ENCODE measurements at places on chromosomes 2 and 18.

DNA sequence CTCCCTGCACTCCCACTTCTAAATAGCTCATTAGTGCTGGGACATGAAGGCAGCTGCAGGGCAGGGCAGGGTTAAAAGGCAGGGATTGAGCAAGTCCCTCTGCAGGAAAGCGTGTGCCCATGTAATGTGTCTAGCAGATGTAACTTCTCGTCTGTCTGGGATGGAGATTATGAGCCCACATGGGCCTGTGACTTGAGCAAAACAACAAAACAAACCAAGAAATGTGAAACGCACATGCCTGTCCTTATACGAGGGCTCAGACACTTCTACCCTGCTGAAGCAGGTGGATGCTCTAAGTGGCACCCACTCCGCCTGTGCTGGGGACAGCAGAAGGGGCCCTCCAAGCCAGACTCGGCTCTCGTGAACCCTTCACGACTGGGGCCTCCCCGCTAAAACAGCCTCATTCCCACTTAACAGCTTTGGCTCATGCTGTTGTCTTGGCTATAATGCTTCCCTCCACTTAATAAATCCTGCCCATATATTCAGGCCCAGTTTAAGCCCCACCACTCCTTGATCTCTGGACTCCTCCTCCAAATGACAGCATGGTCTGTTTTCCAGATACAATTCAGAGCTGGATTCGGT, 40.9 kb downstream of the TMEM247 start:
- no peak for DNase-seq

- no peak for DNase-seq
These were observed 5.7 kb downstream of the CDC42EP3 start for GRCh38 chr2:37665604-37666362.

GRCh38 chr2:28287256-28287915, 105.3 kb upstream of the FOSL2 start:
- DNase-seq = no peak

DNA sequence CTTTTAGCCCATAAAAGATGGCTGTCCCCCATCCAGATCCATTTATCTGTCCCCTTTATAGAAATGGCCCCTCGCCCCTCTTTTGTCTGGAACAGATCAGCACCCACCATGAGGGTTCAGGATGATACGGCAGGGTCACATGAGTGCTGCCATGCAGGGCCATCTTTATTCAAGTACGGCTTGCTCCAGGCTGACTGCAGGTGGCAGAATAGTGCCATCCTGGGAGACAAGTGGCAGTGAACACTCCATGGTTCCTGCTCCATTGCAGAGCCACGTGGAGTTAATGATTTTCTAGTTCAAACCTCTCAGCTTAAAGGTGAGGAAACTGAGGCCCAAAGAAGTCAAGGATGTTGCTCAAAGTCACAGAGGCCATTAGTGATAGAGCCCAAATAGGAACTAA, 180.6 kb downstream of the CLIP4 start:
- peak; percentile 25 for DNase-seq

GRCh38 chr2:84373391-84373790, 85.7 kb downstream of the SUCLG1 start:
- DNase-seq = no peak

DNA sequence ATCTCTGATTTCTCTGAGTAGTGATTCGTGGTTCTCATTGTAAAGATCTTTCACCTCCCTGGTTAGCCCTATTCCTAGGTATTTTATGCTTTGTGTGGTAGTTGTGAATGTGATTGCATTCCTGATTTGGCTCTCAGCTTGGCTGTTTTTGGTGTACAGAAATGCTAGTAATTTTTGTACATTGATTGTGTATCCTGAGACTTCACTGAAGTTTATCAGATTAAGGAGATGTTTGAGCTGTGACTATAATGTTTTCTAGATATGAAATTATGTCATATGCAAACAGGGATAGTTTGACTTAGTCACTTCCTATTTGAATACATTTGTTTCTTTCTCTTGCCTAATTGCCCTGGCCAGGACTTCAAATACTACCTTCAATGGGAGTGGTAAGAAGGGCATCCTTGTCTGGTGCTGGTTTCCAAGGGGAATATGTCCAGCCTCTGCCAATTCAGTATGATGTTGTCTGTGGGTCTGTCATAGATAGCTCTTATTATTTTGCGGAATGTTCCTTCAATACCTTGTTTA, 251.9 kb upstream of the ZNF804A start:
- DNase-seq = no peak

DNA sequence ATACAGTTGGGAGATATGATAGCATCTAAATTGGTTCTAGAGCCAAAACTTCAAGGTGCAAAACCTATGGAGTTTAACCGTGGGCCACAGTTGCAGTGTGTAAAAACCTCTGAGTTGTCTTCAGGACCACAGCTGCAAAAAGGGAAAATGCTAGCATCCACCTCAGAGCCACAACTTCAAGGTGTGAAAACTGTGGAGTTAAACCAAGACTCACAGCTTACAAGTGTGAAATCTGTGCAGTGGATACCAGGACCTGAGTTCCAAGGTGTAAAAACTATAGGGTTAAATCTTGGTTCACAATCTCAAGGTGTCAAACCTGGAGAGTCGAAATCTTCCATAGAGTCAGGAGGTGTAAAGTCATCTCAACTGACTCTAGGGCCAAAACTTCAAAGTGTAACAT, 10.4 kb upstream of the ZNF512 start:
- no peak for DNase-seq

GRCh38 chr18:32368170-32368569, 102.5 kb downstream of the GAREM1 start:
- DNase-seq = no peak

- DNase-seq = no peak
These were observed 51.9 kb downstream of the SLC4A1AP start for GRCh38 chr2:27715318-27716210.

DNA sequence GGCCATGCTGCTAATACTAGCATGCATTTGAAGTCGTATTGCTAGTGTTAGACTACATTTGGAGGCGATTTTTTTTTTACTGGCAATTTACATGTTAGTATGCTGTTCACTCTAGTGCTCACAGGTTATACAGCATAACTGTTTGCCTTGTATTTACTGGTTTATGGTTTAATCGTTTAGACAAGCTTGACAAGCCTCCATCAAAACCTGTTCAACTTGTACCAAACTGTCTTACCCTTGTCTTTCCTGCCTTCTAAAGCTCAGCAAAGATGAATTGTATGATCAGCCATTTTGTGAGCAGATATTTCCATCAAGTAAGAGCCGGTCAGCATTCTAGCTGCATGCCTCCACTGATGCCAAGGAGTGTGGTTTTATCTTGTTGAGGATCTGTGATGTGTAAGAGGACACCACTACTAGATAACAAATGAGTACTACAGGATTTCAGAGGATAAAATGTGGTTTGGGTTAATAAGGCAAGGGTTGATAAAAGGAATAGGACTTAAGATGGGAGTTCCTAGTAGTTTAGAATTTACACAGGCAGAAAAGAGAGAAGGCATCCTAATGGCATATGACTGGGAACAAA, 68.4 kb upstream of the ITM2C start:
- no peak for DNase-seq

DNA sequence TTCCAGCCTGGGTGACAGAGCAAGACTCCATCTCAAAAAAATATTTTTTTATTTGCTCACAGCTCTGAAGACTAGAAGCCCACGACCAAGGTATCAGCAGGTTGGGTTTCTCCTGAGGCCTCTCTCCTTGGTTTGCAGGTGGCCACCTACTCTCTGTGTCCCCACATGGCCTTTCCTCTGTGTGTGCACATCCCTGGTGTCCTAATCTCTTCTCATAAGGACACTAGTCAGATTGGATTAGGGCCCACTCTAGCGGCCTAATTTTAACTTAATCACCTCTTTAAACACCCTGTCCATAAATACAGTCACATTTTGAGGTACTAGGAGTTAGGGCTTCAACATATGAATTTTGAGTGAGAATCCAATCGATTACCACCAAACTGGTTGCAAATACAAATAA, 2.0 kb upstream of the RAB3GAP1 start:
- DNase-seq = no peak

- peak; percentile 26 for DNase-seq
These were observed 119.8 kb downstream of the DHRS9 start for GRCh38 chr2:169189132-169189531.

- DNase-seq = no peak
These were observed 221.3 kb upstream of the CTAGE1 start for GRCh38 chr18:22639026-22639463.

DNA sequence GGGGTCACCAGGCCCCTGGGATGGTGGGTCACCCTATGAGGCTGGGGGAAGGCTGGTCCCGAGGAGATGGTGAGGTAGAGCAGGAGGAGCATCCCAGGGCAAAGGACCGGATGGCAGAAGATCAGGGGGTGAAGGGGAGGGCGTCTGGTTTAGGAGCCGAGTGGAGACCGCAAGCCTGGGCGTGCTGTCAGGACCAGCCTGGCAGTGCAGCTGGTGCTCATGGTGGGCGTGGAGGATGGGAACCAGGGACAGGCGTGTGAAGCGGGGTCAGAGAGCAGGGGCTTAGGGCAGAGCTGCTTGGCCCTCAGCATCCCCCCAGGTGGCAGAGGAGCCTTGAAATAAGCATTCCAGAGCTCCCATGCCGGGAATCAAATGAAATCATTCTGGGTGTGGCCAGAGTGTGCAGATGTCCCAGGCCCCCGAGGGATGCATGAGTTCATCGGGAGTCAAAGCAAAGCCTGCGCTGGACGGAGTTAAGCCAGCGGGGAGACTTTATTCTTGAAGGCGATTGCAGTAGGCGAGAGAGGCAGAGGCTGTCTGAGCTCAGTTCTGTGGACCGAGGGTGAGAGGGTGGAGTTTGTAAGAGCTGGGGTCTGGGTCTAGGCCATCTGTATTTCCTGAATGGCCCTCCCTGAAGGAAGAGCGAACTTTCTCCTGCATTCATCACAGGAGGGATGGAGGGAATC, 33.1 kb upstream of the MBP start:
- no peak for DNase-seq

DNA sequence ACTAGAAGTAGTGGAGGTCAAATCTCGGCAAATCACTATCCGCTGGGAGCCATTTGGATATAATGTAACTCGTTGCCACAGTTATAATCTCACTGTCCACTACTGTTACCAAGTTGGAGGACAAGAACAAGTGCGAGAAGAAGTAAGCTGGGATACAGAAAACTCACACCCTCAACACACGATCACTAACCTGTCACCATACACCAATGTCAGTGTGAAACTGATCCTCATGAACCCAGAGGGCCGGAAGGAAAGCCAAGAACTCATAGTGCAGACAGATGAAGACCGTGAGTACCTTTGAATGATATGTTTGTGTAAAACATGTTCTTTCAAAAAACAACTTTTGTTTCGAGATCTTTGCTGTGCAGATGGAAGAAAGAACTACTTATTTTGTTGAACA, 502.6 kb downstream of the PTPRM start:
- no peak for DNase-seq

- no peak for DNase-seq
These were observed 258.9 kb downstream of the RDH14 start for GRCh38 chr2:18301421-18302139.

GRCh38 chr2:184637781-184638180, 39.5 kb downstream of the ZNF804A start:
- no peak for DNase-seq

DNA sequence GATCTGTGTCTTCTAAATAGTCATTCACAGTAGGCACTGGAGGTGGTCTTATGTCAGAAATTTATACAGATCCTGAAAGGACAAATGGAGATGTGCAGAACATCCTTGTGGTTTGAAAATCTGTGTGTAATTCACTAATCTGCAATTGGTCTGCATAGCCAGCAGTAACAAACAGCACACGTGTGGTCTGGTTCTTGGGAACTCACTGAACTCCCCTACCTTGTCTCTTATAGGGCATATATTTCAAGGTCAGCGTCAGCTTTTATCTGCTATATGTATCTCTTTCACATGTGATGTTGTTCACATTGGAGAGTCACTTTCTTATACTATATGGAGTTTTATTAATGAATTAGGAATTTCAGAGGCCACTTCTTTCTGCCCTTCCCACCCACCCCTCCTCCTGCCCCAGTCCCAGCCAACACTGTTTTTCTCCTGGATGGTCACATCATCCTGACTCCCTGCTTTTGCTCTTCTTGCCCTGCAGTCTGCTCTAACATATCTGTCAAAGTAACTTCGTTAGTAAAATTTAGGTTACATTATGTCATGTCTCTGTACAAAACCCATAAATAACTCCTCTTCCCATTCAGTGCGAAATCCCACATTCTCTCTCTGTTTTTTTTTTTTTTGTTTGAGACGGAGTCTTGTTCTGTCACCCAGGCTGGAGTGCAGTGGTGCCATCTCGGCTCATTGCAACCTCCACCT, 35.4 kb upstream of the CABYR start:
- DNase-seq = no peak

DNA sequence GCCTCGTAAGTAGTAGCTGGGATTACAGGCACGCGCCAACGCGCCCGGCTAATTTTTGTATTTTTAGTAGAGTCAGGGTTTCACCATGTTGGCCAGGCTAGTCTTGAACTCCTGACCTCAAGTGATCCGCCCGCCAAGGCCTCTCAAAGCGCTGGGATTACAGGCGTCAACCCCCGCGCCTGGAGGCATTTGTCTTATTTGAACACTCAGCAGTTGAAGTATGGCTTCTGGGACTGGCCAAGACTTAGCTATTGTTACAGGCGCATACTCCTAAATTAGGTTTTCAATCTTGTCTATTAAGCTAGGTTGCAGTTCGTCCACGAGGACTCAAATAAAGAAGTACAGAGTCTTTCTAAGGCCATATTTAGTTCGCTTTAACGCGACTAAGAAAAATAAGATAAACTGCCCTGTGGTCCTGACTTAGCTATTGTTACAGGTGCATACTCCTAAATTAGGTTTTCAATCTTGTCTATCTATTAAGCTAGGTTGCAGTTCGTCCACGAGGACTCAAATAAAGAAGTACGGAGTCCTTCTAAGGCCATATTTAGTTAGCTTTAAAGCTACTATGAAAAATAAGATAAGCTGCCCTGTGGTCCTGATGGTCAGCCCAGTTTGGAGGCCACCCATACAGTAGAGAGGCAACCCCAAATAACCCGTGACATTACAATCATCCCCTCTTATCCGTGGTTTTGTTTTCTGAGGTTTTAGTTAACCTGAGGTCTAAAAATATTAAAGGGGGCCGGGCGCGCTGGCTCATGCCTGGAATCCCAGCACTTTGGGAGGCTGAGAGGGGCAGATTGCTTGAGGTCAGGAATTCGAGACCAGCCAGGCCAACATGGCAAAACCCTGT, 20.8 kb upstream of the MTA3 start:
- no peak for DNase-seq

GRCh38 chr2:134711692-134712091, 7.1 kb downstream of the TMEM163 start:
- no peak for DNase-seq

DNA sequence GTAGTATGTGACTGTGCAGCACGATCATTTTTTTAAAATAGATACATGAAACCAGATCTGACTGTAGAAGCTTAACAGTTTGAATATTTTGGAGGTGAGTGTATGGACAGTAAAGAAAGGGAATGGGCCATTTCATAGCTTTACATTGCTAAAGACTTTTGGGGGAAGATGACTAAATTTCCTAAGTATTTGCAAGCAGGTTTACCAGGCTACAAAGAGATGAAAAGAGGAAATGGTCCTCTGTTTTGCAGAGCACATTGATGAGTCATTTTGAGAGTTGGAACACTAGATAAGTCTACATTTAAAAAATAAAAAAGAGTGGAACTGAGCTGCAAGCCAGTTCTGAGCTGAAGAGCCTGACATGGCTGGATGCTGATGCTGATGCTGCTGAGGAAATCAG, 115.7 kb upstream of the LRATD1 start:
- DNase-seq = no peak

Measured in NCI-H1930 (cell line).